Activated CD4-positive, alpha-beta memory T cell treated with anti-CD3 and anti-CD28 coated beads for 36 hours (primary cell): ENCODE measurements at places on chromosomes 13 and 19.

DNA sequence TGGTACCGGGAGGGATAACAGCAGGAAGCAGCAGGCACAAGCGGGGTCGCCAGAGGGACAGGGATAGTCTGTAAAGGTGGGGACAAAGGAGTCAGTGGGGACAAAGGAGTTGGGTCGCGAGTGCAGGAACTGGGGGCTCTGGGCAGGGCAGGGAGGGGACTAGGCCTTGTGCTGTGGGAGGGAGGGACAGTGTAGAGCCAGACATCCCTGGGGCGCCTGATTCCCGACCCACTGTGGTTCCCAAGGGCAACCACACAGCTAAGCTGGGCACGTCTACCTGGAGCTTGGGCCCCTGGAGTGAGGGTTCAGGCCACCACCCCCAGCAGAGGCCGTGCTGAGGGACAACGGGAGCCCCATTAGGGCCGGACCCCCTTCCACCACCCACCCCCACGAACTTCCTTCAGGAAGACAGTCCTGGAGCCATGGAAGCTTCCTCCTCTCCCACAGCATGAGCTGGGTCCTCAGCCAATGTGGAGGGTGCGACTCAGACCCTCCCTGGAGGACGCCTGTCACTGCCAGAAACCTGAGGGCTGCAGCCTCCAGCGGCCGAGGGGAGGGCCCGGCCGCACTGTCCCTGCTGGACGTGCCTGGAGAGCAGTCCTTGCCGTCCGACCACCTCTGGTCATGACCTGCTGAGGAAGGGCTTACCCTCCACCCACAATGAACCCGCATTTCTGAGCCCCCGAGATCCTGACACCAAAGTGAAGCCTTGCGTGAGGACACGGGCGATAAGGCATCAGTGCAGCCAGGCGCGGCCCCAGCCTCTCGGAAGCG, 77.9 kb downstream of the SPACA7 start:
- DNase-seq = no peak

- no peak for DNase-seq
Measured at GRCh38 chr13:43036351-43037250, 13.2 kb downstream of the DNAJC15 start.

DNA sequence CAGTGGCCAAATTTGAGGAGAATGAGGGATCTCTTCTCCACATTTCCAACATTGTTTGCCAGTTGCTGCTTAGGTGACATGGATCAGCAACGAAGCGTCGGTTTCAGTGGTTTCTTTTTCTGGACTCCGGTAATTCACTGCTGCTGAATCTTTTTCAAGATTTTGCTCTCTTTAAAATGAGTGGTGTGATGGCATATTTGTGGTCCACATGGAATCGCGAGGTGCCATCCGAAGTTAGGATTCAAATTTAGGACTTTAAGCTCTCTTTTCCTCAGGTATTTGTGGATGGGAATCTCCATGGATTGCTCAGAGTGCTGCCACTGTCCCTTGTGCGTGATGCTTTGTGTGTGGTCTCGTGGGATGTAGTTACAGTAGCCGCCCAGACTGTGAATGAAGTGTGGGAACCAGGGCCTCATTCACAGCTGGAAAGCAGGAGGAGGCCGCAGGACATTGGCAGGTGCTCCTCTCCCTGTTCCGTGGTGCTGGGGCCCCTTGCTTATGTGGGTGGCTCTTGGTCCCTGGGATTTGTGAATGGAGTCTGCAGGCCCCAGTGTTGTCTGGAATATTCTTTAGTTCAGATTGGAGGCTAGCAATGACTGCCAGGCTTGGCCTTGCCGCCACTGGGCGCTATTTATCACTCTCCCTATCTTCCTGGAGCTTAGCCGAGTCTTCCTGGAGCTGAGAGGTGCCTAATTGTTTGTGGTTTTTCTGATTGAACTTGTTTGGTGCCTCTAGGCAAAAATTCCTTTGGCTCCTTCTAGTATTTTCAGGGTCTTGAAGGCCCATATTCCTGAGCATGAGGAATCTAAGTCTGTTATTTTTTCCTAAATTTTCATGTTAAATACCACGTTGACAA, 1.5 kb downstream of the ILF3 start:
- DNase-seq = peak; percentile 29

GRCh38 chr19:54312436-54313377, at the start of gene LILRA5:
Gene LILRA5, minus strand, starts transcription at chr19:54313166. Its CDS starts 147 bp downstream, at chr19:54313019.
- DNase-seq = no peak

DNA sequence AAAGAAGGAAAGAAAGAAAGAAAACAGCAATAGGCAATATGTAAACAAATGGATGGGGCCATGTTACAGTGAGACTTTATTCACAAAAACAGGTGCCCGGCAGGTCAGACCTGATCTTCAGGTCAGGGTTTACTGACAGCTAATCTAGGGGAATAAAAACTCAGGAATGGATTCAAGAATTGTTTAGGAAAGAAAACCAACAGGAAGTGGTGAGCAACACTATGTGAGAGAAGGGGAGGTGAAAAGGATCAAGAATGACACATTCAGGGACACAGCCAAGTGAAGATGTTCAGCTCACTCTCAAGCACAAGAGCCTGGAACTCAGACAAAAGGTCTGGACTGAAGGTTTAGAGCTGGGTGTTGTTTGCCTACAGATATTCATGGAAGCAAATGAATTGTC, 244.5 kb downstream of the EFNB2 start:
- no peak for DNase-seq
